ENCODE measurements at places on chromosomes 1 and 21.

- no peak overlapping the region for H3K4me3 ChIP-seq
- H3K27ac ChIP-seq = no peak overlapping the region
- no peaks in the 10 kb centered on the region for H3K4me1 ChIP-seq
- peaks cover 67% of the 10 kb centered on the region for H3K36me3 ChIP-seq
Measured at GRCh38 chr1:147162093-147162492, 10.2 kb downstream of the PRKAB2 start.

DNA sequence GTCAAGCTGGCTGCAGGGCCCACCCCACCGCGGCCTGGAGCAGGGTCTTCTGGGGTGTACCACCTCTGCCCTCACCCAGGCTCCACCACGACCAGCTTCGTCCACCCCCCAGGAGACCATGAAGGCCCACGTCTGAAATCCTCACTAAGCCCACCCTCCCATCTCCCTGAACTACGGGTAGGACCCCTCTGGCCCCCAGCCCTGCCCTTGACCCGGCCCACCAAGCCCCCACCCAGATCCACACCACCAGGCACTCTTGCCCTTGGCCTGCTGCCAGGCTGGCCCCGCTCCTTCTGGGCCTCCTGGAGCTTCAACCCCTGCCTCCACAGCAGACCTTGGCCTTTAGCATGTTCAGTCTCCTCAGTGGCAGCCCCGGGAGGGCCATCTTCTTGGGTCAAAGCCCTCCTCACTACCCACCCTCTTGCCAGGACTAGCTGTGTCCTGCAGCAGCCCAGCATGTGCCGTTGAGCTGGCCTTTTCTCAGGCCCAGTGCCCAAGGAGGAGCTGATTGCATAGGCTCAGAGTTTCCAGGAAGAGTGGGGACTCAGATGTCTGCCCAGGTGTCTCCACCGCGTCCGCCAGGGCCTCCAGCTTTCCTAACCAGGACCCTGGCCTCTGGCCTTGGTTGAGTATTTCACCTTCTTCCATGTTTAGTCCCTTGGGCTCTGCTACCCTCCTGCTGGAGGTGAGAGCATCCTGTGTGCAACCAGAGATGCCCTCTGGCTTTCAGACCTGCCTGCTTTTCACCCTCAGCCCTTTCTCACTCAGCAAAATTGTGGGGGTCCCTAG is 17.7 kb upstream of the SAMD11 start:
- DNase-seq = no peak
- peaks cover 20% of the 10 kb centered on the region for H3K4me1 ChIP-seq
- H3K4me3 ChIP-seq = no peak overlapping the region
- no peak overlapping the region for H3K27ac ChIP-seq
- H3K27me3 ChIP-seq = no peaks in the 10 kb centered on the region
- peaks cover 3% of the 10 kb centered on the region for H3K36me3 ChIP-seq

DNA sequence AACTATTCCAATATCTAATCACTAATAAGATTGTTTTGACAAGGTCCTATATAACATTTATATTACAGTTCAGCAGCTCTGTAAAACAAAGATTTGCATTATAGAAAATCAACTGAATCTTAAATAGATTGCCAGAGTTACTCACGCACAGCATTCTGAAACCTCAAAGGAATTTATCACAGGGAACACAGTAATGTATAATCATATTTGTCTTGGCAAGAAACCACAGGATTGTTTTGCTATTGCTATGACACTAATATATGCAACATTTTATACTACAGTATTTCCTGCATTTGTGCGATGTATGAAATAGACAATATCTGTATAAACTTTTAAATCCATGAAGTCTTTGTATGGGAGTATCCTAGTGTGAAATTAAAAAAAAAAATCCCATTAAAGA is 101.4 kb downstream of the PLPPR5 start:
- no peak overlapping the region for H3K4me3 ChIP-seq
- H3K4me1 ChIP-seq = no peaks in the 10 kb centered on the region
- no peak for DNase-seq

DNA sequence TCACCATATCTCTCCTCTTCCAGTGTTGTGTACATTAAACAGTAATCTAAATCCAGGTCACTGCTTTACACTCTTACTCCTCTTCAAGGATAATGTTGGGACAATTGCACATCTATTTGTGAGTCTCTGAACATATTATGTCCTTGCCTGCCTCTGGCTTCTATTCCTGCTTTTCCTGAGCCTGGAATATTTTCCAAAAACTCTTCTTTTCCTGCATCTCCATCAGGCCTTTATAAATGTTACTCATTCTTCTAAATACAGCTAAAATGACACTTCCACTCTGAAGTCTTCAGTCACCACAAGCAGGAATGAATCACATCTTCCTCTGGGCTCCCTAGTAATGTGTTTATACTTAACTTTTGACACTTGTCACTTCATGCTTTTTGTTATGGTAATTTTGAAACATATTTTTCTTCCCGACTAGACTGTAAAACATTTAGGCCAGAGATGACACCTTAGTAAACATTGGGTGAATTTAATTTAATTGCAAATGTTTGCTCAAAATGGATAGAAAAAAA is 396.0 kb downstream of the LRRIQ3 start:
- H3K36me3 ChIP-seq = no peaks in the 10 kb centered on the region
- no peak overlapping the region for H3K4me3 ChIP-seq
- no peak overlapping the region for H3K27ac ChIP-seq
- H3K27me3 ChIP-seq = no peaks in the 10 kb centered on the region

- no peaks in the 10 kb centered on the region for H3K27me3 ChIP-seq
- DNase-seq = no peak
- no peaks in the 10 kb centered on the region for H3K36me3 ChIP-seq
- H3K27ac ChIP-seq = no peak overlapping the region
- no peaks in the 10 kb centered on the region for H3K4me1 ChIP-seq
Measured at GRCh38 chr1:15489052-15489736, 13.3 kb downstream of the CELA2B start.

DNA sequence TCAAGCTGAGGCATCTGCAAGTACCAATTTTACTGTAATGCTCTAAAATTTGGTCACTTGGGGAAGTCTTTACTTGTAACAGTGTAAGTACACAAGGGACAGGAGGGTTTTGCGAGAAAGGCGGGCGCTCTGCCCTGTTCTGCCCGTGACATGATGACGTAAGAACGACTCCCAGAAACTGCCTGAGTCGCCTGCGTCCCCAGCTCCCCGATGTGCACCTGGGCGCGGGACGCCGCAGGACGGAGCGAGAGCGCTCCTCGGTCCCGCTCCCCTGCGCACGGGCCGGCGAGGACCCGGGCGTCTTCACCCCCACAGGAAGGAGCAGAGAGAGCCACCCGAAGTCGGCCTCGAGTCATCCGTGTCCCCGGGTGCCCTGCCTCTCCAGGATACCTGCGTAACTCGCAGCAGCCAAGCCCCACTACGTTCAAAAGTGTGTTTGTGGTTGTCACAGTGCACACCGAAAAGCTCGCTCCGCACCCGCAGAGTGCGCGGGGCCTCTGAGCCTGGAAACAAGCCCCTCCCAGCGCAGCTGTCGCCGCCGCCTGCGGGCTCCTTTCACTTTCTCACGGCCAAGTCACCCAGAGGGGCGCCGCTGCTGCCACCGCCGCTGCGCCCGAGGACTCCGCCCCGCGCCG is 3.3 kb upstream of the ZBTB18 start:
- no peaks in the 10 kb centered on the region for H3K36me3 ChIP-seq
- H3K27me3 ChIP-seq = no peaks in the 10 kb centered on the region
- peaks cover 43% of the 10 kb centered on the region for H3K4me1 ChIP-seq
- peak overlapping the region; percentile 90 for H3K27ac ChIP-seq

DNA sequence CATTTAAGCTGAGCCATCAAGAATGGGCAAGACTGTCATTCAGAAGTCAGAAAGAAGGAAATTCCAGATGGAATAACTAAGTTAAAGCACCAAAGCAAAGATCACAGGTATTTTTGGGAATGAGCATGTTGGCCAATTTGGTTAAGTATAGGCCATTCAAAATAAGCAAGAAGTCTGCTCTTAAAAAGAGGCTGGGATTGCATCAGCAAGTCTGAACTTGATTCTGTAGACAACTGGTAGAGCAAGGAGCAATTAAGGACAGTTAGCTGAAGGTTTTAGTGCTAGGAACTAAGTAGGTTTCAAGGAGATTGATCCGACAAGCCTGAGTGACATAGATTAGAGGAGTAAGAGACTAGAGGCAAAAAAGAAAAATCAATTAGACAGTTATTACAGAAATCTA is 8.4 kb downstream of the ANKRD45 start:
- H3K4me1 ChIP-seq = no peaks in the 10 kb centered on the region
- no peaks in the 10 kb centered on the region for H3K36me3 ChIP-seq
- no peak overlapping the region for H3K4me3 ChIP-seq

Measured in DND-41 (cell line).